ENCODE measurements at places on chromosomes 16 and 17.

DNA sequence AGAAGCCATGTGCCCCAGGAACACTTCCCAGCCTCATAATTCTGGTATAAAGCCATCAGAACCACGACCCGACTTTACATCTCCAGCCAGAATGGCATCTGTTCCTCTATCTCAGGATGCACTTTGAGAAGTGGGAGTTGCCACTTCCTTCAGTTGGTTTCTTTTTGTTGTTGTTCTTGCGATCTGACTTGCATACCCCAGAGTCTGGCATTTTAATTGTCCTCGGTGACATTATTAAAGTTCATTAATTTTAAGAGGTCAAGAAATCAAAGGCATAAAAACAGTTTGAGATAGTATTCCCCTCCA is 13.5 kb downstream of the MARCHF10 start:
- DNase-seq: no peak

DNA sequence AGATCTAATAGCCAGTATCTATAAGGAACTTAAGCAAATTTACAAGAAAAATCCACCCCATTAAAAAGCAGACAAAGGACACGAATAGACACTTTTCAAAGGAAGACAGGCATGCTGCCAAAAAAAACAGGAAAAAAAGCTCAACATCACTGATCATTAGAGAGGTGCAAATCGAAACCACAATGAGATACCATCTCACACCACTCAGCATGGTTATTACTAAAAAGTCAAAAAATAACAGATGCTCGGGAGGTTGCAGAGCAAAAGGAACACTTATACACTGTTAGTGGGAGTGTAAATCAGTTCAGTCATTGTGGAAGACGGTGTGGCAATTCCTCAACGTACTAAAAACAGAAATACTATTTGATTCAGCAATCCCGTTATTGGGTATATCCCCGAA is 9.6 kb downstream of the STX8 start:
- no peak for DNase-seq

- no peak for DNase-seq
These were observed 138.5 kb upstream of the TBX2 start for GRCh38 chr17:61261001-61261637.

DNA sequence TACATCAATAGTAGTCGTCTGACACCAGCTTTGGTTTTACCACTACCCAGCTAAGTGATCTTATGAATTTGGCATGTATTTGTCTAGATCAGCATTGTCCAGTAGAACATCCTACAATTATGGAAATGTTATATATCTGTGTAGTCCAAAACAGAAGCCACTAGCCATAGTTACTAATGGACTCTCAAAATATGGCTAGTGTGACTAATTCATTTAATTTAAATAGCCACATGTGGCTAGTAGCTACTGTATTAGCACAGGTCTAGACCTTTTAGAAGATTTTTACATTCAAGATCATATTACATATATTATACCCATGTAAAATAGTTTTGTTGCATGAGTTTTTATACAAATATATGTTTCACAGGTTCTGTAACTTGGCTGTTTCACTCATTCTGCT is 27.0 kb upstream of the NFAT5 start:
- DNase-seq: no peak

DNA sequence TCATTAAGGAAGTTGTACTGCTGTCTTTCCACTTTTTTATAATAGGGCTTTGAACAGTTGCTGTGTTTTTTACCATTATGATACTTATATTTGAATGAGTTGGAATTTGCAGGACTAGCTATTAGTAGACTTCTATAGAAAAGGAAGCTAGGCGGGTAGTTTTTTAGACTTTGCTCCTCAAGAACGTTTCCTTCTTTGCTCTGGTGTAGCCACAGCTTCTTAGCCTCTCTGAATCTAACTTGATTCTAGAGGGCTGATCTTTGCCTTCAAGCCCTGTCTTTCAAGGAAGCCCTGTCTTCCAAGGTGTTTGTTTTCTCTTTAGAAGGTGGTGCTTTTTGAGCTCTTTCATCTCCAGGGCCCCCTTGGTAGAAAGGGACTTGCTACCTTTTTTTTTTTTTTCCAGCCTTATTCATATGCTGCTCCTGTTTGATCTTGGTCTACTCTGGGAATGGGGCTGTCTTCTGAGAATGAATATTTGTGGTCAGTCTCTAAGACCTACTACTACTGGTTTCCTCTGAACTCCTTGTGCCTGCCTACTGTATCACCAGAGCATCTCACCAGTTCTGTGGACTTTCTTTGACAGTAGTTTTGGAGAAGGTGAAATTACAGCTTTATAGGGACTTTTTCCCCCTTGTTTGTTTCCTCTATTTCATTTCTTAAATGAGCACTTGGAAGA is 52.3 kb upstream of the RASL10B start:
- no peak for DNase-seq

- no peak for DNase-seq
These were observed 3.9 kb downstream of the ITGA3 start for GRCh38 chr17:50059759-50060273.

- no peak for DNase-seq
These were observed 27.1 kb downstream of the HOXB1 start for GRCh38 chr17:48503747-48504146.

DNA sequence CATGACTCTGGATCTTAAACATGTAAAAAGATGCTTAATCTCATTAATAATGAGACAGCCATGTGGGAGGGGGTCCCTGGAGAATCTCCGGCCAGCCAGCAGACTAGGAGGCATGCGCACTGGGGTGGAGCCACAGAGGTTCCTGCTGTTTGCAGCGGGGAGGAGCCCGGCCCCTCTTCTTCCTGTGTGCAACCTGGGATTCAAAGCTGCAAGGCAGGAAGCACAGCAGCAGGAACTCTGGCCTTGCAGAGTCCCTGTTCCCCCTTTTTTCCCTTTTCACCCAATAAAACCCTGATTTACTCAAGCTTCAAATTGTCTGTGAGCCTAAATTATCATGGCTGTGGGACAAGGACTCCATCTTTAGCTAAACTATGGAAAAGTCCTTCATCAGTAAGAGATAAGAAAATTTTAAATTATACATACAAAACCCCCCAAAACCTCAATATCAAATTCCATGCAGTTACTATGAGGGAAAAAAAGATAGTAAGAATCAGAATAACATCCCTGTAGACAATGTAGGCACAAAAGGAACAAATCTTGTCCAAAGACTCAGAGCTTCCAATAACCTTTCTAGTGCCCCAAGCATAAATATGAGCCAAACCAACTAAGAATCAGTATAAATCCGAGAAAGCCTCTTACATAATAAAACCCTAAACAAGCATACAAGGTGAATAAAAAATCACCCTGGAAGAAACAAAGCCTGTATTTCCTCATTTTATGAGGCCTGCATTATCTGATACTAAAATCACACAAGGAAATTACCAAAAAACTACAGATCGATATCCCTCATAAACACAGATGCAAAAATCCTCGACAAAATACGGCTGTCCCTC is 12.1 kb downstream of the CFDP1 start:
- no peak for DNase-seq

DNA sequence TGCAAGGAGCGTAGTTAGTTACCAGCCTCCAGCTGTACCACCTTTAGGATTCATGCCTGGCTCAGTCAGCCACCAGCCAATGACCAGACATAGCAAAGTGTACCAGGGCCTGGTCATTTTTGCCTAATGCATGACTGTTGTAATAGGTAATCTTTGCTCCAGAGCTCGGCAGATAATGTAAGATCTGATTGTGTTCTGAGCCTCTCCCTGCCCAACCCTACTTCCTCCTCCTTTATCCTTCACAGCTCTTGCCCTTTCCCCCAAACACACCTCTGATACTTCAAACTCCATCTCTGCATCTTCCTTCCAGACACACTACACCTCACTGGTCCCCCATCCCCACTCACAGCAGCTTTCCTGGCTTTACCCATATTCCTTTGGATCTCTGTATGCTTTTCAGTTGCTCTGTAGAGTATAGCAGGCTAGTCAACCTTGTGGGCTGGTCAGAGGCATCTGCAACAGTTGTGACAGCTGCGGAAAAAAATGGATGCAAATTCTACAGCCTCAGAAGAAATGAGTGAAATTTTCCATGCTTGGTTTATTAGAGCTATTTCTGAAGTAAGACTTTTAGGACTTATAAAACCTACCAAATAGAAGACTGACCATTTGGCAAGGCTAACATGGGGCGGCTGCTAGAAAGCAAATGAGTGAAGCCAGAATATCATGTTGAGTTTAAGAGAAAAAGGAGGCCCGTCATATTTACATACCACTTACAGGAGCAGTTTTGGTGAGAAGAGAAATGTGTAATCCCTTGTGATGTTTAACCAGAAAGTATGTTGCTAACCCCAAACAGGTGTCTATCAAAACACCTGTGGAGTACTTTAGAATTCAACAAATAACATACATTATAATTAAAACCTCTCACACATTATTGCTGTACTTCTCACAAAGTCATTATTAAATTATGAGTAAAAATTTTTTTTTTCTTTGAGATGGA is 19.9 kb upstream of the C16orf87 start:
- DNase-seq: no peak

GRCh38 chr16:57366544-57367040 is 5.7 kb upstream of the CX3CL1 start:
- no peak for DNase-seq

- DNase-seq: no peak
These were observed 56.9 kb upstream of the RBFOX3 start for GRCh38 chr17:79667746-79668145.

DNA sequence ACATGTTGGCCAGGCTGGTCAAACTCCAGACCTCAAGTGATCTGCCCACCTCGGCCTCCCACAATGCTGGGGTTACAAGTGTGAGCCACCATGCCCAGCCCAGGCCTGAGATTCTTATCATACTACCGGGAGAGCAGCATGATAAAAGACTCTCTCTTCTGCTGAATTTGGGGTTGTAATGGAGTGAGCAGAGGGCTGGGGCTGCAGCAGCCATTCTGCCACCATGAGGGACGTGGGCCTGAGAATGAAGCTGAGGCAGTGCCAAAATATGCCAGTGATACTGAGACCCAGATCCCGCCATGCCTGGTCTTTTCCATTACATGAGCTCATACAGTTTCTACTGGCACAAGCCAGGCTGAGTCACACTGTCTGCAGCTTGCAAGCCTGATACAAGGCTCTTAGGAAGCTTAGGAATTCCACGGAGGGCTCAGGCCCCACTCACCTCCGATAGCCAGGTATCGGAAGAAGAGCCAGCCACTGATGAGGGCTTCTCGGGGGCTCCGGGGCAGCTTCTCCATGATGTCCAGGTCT is 19.6 kb upstream of the P2RX1 start:
- no peak for DNase-seq

GRCh38 chr17:80043963-80044362 is 7.5 kb downstream of the CCDC40 start:
- no peak for DNase-seq

- DNase-seq: no peak
These were observed 8.4 kb downstream of the CES1 start for GRCh38 chr16:55824473-55825000.

GRCh38 chr17:64109400-64109799 is 20.5 kb downstream of the ERN1 start:
- no peak for DNase-seq

DNA sequence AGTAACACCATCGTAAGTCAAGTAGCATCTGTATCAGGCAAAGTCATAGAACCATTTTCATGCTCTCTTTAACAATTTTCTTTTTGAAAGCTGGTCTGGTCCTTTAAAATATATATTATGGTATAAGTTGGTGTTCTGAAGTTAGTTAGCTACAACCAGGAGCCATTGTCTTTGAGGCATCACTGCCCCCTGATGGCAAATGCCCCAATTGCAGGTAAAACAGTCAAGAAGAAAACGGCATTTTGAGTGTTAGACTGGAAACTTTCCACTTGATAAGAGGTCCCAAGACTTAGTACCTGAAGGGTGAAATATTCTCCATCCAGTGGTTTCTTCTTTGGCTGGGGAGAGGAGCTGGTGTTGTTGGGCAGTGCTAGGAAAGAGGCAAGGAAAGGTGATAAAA is 14.1 kb downstream of the TP53 start:
- DNase-seq: no peak

DNA sequence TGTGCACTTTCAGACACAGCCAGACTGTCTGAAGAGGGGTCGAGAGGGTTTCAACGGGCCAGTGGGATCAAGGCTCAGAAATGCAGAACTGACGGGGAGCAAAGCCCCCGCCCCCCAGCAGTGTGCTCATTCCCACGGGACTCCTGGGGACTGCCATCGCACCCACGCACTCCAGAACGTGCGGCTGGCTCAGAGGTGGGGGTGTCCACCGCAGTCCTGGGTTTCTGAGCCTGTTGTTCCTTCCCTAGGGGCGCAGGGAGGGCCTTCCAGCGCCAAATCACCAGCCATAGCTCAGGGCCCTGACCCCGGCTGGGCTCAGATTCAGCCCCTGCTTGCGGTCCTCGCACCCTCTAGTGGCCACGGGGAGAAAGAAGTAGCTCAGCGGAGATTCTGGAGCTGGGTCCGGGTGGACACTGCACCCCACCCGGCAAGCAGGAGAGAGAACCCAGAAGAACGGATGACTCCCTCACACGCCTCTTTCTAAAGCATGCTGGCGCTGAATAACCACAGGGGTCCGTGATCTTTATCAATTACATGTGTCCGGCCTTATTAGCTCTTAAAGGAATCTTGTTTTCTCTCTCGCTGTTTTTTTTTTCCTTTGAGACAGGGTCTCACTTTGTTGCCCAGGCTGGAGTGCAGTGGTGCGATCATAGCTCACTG is 45.0 kb upstream of the USP7 start:
- no peak for DNase-seq

- DNase-seq: no peak
These were observed 968.1 kb upstream of the GOT2 start for GRCh38 chr16:59701963-59702930.

DNA sequence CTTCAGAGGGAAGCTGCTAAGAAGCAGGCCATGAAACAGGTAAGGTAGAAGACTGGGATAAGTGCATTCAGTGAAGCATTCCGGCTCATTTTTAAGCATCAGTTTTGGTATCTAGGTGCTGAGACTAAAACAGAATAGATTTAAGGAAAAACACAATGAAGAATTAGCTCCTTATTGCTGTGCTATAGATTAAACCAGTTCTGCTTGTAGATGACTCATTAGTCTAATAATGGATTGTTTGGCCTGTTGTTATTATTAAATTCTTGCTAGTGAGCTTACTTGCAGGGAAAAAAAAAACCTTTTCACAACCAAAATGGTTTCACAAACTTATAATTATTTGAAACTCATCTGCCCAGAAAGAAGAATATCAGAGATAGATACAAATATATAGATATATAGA is 55.9 kb downstream of the NSRP1 start:
- DNase-seq: no peak

GRCh38 chr17:3879186-3879585 is 13.7 kb downstream of the CAMKK1 start:
- no peak for DNase-seq

DNA sequence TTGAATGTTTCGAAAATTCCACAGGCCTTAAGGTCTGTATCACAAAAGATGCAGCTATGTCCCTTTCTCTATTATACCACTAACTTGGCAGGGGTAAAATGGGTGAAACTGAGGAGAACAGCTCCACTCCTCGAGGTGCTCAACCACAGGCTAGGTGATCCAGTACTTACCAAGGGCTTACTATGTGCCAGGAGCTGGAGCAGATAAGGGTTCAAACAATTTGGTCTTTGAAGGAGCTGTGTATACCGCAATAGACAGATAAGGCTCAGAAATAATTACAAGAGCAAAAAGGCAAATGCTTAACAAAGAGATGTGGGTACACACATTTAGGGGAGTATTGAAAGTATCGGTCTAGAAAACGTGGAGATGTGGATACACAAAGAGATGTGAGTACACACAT is 1.5 kb downstream of the XPO6 start:
- no peak for DNase-seq

- DNase-seq: no peak
These were observed 126.2 kb downstream of the PRKCB start for GRCh38 chr16:23962001-23962400.
